CD4-positive, alpha-beta T cell treated with Interleukin-17A for 1 hour (primary cell): ENCODE measurements at places on chromosomes 6 and 20.

DNA sequence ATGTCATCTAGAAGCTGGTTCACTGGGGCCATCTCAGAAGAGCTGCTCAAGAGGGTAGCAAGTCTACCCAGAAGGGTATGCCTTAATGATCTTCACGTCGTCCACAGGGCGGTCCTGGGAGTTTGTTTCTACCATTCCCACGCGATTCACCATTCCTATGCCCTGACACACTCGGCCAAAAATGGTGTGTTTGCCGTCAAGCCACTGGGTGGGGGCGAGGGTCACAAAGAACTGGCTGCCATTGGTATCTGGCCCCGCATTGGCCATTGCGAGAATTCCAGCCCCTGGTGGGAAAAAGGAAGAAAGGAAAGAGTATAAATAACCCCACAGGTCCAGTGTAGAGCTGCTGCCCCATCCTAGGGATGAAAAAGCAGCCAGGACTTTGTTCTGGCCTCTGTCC lies 16.5 kb upstream of the CPNE5 start:
- DNase-seq: no peak

GRCh38 chr6:157548635-157549467 lies 167.9 kb downstream of the ZDHHC14 start:
- no peak for DNase-seq

GRCh38 chr20:48556956-48557355 lies 270.8 kb downstream of the PREX1 start:
- no peak for DNase-seq

DNA sequence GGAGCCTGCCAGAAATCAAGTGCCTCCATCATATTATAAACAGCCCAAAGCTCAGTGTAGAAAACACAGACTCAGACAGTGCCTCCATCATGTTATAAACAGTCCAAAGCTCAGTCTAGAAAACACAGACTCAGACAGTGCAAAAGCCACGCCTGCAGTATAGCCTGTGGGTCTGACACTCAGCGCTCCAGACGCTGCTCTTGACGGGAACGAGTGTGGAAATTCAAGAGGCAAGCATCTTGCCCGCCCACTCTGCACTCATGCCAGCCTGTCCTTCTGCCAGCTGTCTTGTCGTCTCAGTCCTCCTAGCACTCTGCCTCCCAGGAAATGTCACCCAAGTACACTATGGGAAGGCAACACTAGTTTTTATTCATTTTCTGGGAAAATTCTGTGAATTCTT lies 274.2 kb upstream of the CDH4 start:
- no peak for DNase-seq

GRCh38 chr20:50400705-50401586 lies 109.2 kb upstream of the PTPN1 start:
- no peak for DNase-seq

GRCh38 chr6:81054036-81054435 lies 698.4 kb downstream of the TENT5A start:
- DNase-seq: no peak

- DNase-seq: no peak
Observed at GRCh38 chr6:140711019-140711613, 1336.7 kb upstream of the CITED2 start.

DNA sequence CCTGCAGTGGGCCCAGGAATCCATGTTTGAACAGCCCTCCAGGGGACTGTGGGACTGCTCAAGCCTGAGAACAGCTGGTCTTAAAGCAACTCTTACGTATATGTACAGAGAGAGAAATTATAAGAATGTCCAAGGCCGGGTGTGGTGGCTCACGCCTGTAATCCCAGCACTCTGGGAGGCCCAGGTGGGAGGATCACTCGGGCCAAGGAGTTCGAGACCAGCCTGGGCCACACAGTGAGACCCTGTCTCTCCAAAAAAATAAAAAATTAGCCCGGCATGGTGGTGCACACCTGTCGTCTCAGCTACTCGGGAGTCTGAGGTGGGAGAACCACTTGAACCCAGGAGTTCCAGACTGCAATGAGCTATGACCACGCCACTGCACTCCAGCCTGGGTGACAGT lies 134.0 kb downstream of the DTNBP1 start:
- DNase-seq: no peak

GRCh38 chr20:37995856-37996605 lies 37.2 kb downstream of the TTI1 start:
- DNase-seq: no peak

DNA sequence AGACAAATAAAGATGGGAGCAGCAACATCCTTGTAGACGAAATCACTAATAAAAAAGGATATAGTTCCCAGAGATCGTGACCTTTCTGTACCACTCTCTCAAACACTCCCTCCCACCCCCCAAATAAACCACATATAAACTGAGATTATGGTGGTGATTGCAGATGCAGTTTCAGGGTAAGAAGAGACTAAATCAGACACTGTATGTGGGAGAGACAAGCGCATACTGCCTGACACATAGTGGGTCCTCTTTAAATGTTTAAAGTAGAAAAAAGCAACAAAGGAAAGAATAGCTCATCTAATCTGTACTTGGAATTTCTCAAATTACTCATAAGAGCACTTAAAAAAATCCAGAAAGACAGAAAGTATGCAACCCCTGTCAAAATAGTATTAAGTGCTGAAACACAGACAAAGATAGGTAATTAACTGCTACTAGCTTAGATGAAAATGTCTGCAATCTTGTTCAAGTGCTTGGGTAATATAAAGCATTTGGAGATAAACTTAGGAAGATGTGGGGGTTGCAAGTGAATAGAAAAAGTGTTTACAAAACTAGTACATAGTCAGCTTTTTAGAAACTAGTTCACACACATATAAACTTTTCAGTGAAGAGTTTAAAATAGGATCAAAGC lies 151.6 kb downstream of the BACH2 start:
- DNase-seq: no peak
